Neural crest cell (in vitro differentiated cells): ENCODE measurements at places on chromosomes 3 and 15. TPM values are rescaled to one million over a fixed set of nuclear protein-coding genes. Genes with fewer than 3 reads are reported as not detected.

- no peak overlapping the region for H3K4me3 ChIP-seq
- no peak overlapping the region for H3K27ac ChIP-seq
- H3K4me1 ChIP-seq, result no peaks in the 10 kb centered on the region
- H3K27me3 ChIP-seq, result no peaks in the 10 kb centered on the region
- H3K36me3 ChIP-seq, result no peaks in the 10 kb centered on the region
- DNase-seq, result no peak
Measured at GRCh38 chr3:190238871-190239270, 83.4 kb downstream of the CLDN1 start.

DNA sequence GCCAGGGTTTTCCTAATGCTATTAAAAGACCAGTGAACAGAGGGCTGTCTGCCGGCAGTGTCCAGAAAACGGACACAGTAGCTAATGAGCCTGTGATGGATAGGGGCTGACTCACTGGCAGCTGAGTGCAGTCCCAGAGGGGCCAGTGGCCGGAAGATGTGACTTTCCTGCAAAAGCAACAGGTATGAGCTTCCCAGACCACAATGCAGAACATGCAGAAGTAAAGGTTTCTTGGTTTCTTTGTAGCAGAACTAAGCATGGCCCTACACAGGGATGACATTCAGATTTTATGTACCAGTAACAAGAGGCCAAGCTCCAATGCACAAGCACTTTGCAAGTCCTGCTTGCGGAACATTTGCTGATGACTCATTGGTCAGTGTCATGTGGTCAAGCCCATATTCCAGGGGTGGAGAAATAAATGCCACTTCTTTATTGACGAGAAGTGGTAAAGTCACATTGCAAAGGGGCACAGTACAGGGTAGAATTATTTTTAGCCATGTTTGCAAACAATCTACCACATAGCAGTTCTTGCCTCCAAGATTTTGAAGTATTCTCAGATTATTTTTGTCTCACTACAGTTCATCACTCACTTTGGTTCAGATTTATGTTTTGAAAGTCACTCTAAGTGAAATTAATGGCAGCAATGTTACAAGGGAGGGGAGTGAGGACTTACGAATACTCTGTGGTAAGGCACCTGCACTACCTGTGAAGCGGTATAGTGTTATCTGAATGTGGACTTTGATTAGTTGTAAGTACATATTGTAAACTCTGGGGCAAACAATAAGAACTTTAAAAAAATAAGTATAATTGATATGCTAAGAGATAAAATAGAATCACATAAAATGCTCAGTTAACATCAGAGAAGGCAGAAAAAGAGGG, 263.3 kb downstream of the ABHD5 start:
- H3K27ac ChIP-seq, result no peak overlapping the region
- no peak for DNase-seq
- peaks cover 6% of the 10 kb centered on the region for H3K27me3 ChIP-seq

DNA sequence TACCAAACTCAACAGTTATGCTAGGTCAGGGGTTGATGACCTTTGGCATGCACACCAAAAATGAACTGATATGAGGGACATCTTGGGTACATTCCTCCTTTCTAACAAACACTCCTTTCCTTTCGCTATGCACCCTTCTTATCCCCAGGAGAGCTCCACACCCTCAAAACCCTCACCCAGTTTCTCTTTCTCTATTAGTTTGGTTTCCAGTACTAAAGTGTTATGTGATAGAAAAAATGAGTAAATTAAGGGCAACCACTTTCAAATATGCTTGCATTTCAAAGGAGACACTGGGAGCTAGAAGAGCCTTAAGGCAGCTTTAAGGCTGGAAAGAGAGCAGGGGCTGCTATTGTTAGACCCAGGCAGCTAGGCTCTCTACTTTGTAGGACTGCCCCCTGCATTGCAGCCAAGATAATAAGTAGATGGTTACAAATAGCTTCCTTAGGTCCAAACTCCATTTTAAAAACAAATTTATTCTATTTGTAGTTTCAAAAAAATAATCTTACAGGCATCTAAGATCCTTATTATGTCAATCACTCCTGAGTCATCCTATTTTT, 244.3 kb downstream of the ZIC1 start:
- no peaks in the 10 kb centered on the region for H3K27me3 ChIP-seq
- no peaks in the 10 kb centered on the region for H3K36me3 ChIP-seq
- no peak overlapping the region for H3K27ac ChIP-seq
- DNase-seq, result no peak
- H3K4me1 ChIP-seq, result no peaks in the 10 kb centered on the region

The TMC3 gene
- total RNA-seq, result not detected in 2 replicates

GRCh38 chr3:160755776-160756304, at the start of gene PPM1L:
Gene PPM1L, plus strand, starts transcription at chr3:160756231.
- peak; percentile 59 for DNase-seq
- H3K4me3 ChIP-seq, result peak within 1 kb of the TSS; percentile 99
- no peaks in the 10 kb centered on the region for H3K36me3 ChIP-seq
- H3K27me3 ChIP-seq, result peaks cover 11% of the 10 kb centered on the region

GRCh38 chr3:183844606-183845005, 19.2 kb upstream of the MAP6D1 start:
- peaks cover 18% of the 10 kb centered on the region for H3K36me3 ChIP-seq
- H3K4me1 ChIP-seq, result no peaks in the 10 kb centered on the region
- H3K27me3 ChIP-seq, result no peaks in the 10 kb centered on the region
- no peak for DNase-seq

- peaks cover 19% of the 10 kb centered on the region for H3K4me1 ChIP-seq
- peak; percentile 22 for DNase-seq
- H3K36me3 ChIP-seq, result no peaks in the 10 kb centered on the region
Measured at GRCh38 chr3:99637368-99638111, 854 bp upstream of the COL8A1 start.
